ENCODE measurements at places on chromosomes 11 and 22.

GRCh38 chr22:47030143-47030661, 267.8 kb downstream of the TBC1D22A start:
- DNase-seq = no peak

- no peak for DNase-seq
Observed at GRCh38 chr11:13052130-13052571, 43.0 kb downstream of the RASSF10 start.

GRCh38 chr11:61959678-61960077, 7.8 kb downstream of the FTH1 start:
- DNase-seq = no peak

GRCh38 chr22:19204640-19205039, 26.1 kb upstream of the SLC25A1 start:
- no peak for DNase-seq

DNA sequence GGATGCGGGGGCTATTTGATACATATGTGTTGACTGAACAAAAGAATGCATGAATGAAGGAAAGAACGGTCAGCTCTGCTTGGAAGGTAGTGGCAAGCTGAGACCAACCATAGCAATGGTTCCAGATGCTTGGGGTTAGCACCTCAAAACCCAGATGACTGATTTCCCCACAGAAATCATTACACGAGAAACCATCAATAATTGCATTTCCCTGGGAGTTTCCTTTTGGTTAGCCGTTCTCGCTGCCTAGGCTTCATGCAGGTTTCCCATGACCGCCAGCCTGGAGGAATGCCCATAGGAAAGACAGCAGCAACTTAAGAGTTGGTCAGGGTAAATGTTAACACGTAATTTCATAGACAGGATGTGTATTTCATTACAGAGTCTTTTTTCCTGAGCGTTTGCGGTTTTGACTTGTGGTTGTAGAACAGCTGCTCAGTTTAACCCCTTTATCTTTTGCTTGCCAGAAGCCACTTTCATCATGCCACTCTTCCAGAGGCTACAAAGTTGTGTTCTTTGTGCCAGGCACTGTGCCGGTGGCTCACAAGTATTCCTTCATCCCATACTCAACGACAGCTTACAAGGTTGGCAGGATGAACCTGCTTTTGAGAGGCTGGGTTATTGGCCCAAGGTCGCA, 2.8 kb downstream of the IL17RA start:
- DNase-seq = no peak

DNA sequence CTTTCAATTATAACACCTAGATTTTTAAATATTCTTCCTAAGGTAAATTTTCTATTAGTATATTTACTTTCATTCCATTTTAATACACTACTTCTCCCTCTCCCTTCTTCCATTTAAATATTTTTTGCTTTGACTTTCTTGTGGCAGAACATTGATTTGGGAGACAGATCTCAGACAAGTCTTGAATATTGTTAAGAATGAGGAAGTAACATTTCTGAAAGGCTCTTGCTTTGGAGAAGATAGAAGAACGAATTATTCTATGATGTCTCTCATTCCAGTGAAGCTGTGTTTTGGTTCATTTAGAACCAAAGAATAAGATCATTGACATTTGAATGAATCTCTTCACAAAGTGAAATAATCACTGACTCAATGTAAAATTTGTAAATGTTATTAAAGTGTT, 2.4 kb downstream of the IPO7 start:
- no peak for DNase-seq

Measured in activated naive CD4-positive, alpha-beta T cell (primary cell).